ENCODE measurements at places on chromosomes 3 and 15.
A peak's percentile ranks its signal among the peaks of the same experiment; 100 is the strongest.

GRCh38 chr3:45258317-45258716 lies 32.2 kb upstream of the TMEM158 start:
- no peaks in the 10 kb centered on the region for H3K4me1 ChIP-seq
- DNase-seq: no peak
- H3K4me3 ChIP-seq: no peak overlapping the region
- no peaks in the 10 kb centered on the region for H3K36me3 ChIP-seq
- H3K27ac ChIP-seq: no peak overlapping the region
- H3K27me3 ChIP-seq: no peaks in the 10 kb centered on the region

DNA sequence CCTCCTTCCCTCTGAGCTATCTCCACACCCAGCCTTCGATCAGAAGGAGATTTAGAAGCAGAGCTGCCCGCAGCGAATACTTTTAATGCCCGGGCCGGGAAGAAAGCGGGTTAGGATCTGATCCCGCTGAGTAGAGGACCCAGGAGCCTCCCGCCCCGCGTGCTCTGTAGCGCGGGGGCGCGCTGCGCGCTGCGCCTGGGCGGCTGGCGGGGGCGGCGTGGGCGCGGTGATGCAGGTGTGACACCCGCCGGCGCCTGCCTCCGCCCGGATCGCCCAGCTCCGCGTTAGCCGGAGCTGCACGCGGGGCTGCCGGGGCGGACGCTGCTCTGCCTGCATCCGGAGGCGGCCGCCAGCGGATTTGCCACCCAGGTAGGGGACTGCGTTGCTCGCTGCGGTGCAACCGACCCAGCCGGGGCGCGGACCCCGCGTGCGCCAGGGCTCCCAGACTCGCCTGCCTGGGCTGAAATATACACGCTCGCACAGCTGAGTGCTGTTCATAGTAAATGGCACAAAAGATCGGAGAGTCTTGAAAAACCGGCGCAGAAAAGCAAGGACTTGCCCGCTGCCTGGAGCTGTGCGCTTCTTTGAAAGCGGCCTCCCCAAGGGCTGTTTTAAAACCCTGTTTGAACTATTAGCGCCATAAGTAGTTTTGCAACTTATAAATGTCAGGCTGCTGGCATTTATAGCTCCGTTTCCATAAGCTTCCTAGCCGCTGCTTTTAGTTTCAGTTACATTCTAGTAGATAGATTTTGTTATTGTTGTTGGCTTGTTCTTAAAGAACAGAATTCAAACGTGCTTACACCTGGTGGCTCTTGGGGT lies at the start of gene SV2B:
Gene SV2B (plus strand): TSS at position 263 of the 819 bp plus-strand sequence. CDS start 126,007 bp downstream, outside the sequence.
- peaks cover 48% of the 10 kb centered on the region for H3K27me3 ChIP-seq
- no peak for DNase-seq
- H3K4me3 ChIP-seq: no peak within 1 kb of the TSS
- no peak within 1 kb of the TSS for H3K27ac ChIP-seq
- H3K4me1 ChIP-seq: peaks cover 7% of the 10 kb centered on the region
- no peaks in the 10 kb centered on the region for H3K36me3 ChIP-seq

- H3K4me1 ChIP-seq: no peaks in the 10 kb centered on the region
- H3K4me3 ChIP-seq: no peak overlapping the region
- no peak overlapping the region for H3K27ac ChIP-seq
- H3K36me3 ChIP-seq: no peaks in the 10 kb centered on the region
- DNase-seq: no peak
- H3K27me3 ChIP-seq: peaks cover 30% of the 10 kb centered on the region
Observed at GRCh38 chr3:39216176-39216790, 23.9 kb upstream of the XIRP1 start.

- no peak within 1 kb of the TSS for H3K27ac ChIP-seq
- H3K4me1 ChIP-seq: no peaks in the 10 kb centered on the region
- no peaks in the 10 kb centered on the region for H3K36me3 ChIP-seq
- H3K27me3 ChIP-seq: peaks cover 6% of the 10 kb centered on the region
- H3K4me3 ChIP-seq: no peak within 1 kb of the TSS
- no peak for DNase-seq
Observed at GRCh38 chr3:149377408-149378364, at the start of gene TM4SF1. Gene TM4SF1, minus strand, starts transcription at chr3:149377649. Its CDS starts 102 bp downstream, at chr3:149377547.

DNA sequence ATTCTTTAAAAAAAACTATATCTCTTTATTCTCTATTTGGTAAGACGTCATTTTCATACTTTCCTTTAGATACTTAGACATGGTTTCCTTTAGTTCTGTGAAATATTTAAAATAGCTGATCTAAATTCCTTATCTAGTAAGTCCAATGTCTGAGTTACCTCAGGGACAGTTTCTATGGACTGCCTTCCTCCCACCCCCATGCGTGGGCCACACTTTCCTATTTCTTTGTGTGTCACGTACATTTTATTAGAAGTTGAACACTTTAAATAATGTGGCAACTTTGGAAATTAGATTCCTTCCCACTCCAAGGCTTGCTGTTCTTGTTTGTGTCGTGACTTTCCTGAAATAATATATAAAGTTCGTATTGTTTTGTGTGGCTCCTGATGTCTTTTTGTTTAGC lies 260.7 kb downstream of the EDEM1 start:
- H3K27ac ChIP-seq: no peak overlapping the region
- no peak for DNase-seq
- no peaks in the 10 kb centered on the region for H3K27me3 ChIP-seq
- H3K36me3 ChIP-seq: no peaks in the 10 kb centered on the region
- H3K4me3 ChIP-seq: no peak overlapping the region

GRCh38 chr3:108037770-108038169 lies 53.1 kb downstream of the CD47 start:
- no peak overlapping the region for H3K27ac ChIP-seq
- H3K27me3 ChIP-seq: no peaks in the 10 kb centered on the region
- H3K36me3 ChIP-seq: no peaks in the 10 kb centered on the region
- no peak overlapping the region for H3K4me3 ChIP-seq
- no peaks in the 10 kb centered on the region for H3K4me1 ChIP-seq
- no peak for DNase-seq

GRCh38 chr3:160413613-160414248 lies 14.3 kb downstream of the SMC4 start:
- H3K27ac ChIP-seq: no peak overlapping the region
- DNase-seq: peak; percentile 56
- peaks cover 92% of the 10 kb centered on the region for H3K36me3 ChIP-seq

DNA sequence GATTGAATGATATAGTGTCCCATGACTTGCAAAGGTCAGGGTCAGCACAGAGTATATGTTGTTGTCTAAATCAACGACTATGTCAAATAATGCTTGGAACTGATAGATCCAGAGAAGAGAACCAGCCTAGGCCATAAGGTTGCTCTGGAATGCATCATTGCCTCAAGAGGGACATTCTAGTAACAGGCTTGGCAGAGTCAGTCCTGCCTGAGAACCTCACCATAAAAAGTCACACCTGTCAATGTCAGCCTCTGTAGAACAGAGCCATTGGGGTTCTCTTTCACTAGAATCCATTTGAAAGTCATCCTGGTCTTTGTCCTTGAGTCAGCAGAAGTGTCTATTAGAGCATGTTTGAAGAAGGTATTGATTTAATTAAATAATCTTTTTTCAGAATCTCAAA lies 31.4 kb upstream of the UBE3A start:
- no peak overlapping the region for H3K27ac ChIP-seq
- no peak overlapping the region for H3K4me3 ChIP-seq
- no peaks in the 10 kb centered on the region for H3K4me1 ChIP-seq
- H3K36me3 ChIP-seq: no peaks in the 10 kb centered on the region
- H3K27me3 ChIP-seq: peaks cover 11% of the 10 kb centered on the region
- DNase-seq: no peak

DNA sequence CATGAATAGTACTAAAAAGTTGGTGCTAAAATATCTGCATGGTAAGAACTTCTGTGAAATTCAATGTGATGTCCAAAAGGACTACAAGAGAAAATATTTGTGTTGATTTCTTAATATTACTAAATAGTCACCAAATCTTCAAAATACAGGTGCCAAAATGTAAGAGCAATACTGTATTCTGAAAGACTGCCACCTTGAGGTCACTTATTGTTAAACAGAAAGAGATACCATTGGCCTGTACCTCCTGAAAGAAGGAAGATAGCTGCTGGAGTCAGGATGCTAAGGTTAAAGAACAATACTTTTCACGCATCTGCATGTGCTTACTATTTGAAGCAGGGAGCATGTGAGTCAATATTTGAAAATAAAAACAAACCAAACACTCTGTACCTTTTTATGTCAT lies 72.0 kb upstream of the LSAMP start:
- no peaks in the 10 kb centered on the region for H3K4me1 ChIP-seq
- DNase-seq: no peak
- H3K4me3 ChIP-seq: no peak overlapping the region
- no peaks in the 10 kb centered on the region for H3K27me3 ChIP-seq

GRCh38 chr3:21718943-21719591 lies 31.9 kb downstream of the ZNF385D start:
- H3K27me3 ChIP-seq: no peaks in the 10 kb centered on the region
- no peak overlapping the region for H3K27ac ChIP-seq
- H3K36me3 ChIP-seq: no peaks in the 10 kb centered on the region
- H3K4me1 ChIP-seq: no peaks in the 10 kb centered on the region

- H3K36me3 ChIP-seq: no peaks in the 10 kb centered on the region
- no peak overlapping the region for H3K27ac ChIP-seq
- no peaks in the 10 kb centered on the region for H3K27me3 ChIP-seq
Observed at GRCh38 chr3:52431459-52432223, 13.3 kb downstream of the SEMA3G start.

DNA sequence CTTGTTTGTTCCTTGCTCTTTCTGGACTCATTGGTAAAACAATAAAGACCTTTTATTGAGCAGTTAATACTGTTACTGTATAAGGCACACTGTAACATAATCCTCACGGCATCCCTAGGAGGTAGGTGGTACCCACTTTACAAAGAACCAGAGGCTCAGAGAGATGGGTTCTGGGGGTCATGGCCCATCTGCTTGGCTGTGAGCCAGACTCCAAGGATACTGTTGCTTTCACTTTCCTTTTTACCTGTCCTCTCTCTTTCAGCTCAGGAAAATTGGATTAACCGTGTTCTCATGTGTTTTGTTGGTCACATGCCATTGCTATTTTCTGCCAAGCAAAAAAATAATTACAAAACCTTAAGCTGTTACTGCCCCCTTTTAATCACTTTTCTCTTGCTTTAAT lies 34.8 kb upstream of the FILIP1L start:
- H3K4me3 ChIP-seq: no peak overlapping the region
- H3K36me3 ChIP-seq: peaks cover 25% of the 10 kb centered on the region
- DNase-seq: no peak
- no peaks in the 10 kb centered on the region for H3K27me3 ChIP-seq
- no peak overlapping the region for H3K27ac ChIP-seq

GRCh38 chr3:190597291-190597690 lies 83.4 kb downstream of the IL1RAP start:
- H3K27me3 ChIP-seq: no peaks in the 10 kb centered on the region
- H3K4me1 ChIP-seq: no peaks in the 10 kb centered on the region
- no peak overlapping the region for H3K4me3 ChIP-seq
- H3K27ac ChIP-seq: no peak overlapping the region

DNA sequence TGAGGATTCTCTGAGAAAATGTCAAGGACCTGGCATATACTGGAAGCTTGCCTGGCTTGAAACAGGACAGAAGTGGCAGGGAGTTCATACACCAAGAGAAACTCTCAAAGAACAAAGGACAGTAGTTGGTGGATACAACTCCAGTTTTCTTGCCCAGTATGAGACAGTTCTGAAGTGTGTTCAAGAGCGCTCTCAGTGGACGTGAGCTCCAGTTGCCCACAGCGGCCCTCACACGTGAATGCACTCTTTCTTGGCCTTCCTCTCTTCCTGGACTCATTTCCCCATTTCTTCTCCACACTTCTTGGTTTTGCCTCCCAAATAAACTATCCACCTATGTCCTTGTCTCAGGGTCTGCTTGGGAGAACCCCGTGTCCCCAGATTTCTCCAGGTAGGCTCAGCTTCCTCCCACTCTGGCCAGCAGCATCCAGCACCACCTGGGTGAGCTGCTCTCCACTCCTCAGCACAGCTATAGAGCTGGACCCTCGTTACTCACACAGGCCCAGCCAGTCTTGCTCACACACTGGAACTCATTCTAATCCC lies 54.5 kb downstream of the DCLK3 start:
- H3K4me3 ChIP-seq: no peak overlapping the region
- no peak for DNase-seq
- no peak overlapping the region for H3K27ac ChIP-seq
- no peaks in the 10 kb centered on the region for H3K4me1 ChIP-seq

DNA sequence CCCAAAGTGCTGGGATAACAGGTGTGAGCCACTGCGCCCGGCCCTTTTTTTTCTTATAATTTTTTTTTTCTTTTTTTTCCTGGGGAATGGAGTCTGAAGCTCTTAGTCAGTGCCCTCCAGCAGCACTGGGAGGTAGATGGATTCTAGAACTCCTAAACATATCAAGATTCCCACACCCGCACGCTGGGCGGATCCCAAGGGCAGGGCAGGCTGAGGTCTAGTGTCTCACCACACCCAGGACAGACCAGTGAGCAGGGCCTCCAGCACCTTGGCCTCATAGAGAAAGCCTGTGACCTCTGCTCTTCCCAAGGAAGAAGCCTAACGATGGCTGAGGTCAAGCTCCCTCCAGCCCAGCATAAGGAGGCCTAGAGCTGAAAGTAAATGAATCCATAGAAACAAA lies 153.7 kb upstream of the MEF2A start:
- peaks cover 10% of the 10 kb centered on the region for H3K27me3 ChIP-seq
- H3K4me1 ChIP-seq: no peaks in the 10 kb centered on the region
- H3K4me3 ChIP-seq: no peak overlapping the region
- no peak overlapping the region for H3K27ac ChIP-seq
- H3K36me3 ChIP-seq: no peaks in the 10 kb centered on the region

DNA sequence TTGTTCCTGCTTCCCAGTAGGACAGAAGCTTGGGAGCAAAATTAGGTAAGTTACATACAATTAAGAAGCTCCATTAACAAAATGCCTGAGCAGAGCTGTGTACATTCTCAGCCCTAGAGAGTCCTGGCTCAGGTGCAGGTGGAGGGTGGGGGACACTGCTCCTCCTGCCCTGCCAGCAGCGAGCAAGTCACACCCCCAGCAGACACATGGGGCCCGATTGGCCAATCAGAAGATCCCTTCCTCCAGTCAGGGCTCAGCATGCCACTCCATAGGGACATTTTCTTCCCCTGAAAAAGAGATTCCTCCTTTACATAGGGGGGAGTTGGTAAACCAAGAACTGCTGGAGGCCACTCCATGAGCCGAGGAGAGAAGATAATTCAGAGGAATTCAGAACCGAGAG lies 62.1 kb downstream of the PLXNA1 start:
- H3K4me1 ChIP-seq: no peaks in the 10 kb centered on the region
- DNase-seq: peak; percentile 70
- H3K36me3 ChIP-seq: no peaks in the 10 kb centered on the region

GRCh38 chr3:53334742-53335141 lies 12.6 kb downstream of the DCP1A start:
- H3K4me1 ChIP-seq: no peaks in the 10 kb centered on the region
- no peak for DNase-seq
- H3K36me3 ChIP-seq: peaks cover 38% of the 10 kb centered on the region
- H3K27me3 ChIP-seq: no peaks in the 10 kb centered on the region

DNA sequence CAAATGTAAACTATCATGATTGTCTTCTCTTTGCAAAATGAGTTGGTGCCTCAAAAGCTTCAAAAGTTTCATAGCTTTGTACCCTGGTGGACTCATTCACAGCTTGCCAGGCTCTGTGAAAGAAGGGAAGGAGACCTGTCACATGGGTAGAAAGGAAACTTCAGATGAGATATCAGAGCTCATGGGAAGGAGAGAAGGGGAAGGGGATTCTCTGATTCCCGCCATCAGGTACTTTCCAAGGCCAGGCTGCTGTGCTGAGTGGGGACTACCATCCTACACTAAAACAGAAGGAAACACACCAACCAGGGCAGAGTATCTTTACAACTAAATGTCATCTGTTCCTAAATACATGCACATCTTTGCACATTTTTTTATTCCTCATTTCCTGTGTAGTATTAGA lies 9.2 kb downstream of the ILDR1 start:
- no peak for DNase-seq
- H3K27me3 ChIP-seq: no peaks in the 10 kb centered on the region
- H3K36me3 ChIP-seq: no peaks in the 10 kb centered on the region
- no peaks in the 10 kb centered on the region for H3K4me1 ChIP-seq
- no peak overlapping the region for H3K4me3 ChIP-seq
- H3K27ac ChIP-seq: no peak overlapping the region

Measured in K562 (cell line).